Ecto neural progenitor cell (in vitro differentiated cells): ENCODE measurements at places on chromosomes 3 and 15.

DNA sequence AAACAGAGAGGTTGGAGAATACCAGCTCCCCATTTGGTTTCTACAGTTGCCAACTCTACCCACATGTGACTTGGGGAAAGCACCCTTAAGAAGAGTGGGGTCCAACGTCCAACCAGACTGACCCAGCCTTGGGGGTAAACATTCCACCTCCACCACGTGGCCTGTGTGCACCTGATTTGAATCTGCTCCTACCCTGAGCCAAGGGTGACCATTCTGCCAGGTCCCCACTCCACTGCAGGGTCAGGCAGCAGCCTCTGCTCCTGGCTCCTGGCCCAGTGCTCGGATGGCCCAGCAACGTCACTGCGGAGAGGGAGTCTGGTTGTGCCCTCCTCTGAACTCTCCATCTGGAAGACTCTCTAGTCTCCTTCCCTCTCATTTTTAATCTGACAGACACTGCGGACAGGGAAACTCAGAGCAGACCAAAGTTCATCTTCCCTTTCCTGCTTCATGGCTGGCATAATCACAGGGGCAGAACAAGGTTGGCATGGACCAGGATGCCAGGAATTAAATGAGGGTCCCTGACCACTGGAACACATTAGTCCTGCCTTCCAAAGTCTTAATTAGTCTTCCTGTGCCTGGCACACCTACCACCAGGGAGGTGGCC lies 29.4 kb downstream of the FHIT start:
- no peak for DNase-seq

GRCh38 chr3:111577798-111578685 lies 17.1 kb downstream of the ZBED2 start:
- no peak for DNase-seq

DNA sequence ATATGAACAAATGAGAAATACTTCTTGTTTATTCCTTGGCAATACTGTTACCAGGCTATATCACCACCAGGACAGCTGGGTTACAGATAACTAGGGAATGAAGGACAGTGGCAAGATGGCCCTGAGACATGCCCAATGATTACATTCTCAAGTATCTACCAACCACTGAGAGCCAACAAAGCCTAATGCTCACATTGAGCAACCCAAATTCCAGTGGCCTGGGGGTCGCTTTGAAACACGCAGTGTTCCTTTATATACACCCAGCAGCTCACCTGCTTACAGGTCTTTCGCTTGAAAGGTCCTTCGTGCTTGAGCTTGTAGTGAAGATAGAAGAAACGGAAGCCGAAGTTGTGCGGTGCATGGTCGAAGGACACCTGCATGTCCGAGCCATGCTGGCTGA lies 45.1 kb downstream of the SPATA12 start:
- DNase-seq, result no peak

- DNase-seq, result no peak
Measured at GRCh38 chr3:124201226-124201625, 209.3 kb upstream of the ROPN1 start.

DNA sequence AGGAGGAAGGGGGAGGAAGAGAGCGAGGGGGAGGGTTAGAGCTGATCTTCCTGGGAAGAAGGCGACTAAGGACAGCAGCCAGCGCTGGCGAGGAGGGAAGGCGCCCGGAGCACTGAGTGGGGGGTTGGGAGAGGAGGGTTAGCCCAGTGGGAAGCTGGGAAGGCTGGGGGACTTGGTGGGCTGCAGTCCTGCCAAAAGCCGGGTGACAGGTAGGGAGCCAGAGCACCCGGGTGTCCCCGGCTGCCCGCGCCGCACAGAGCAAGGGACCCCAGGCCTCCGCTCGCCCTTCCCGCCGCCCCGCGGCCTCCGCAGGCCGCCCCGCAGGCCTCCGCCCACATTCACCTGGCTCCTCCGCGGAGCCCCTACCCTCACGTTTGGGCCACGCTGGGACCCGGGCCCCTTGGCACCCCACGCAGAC lies 448 bp downstream of the SLC12A8 start:
- peak; percentile 73 for DNase-seq

GRCh38 chr3:153574445-153574844 lies 412.4 kb downstream of the RAP2B start:
- DNase-seq, result no peak
